ENCODE measurements at places on chromosomes 6 and 20. TPM values are rescaled to one million over a fixed set of nuclear protein-coding genes. Genes with fewer than 3 reads are reported as not detected.

DNA sequence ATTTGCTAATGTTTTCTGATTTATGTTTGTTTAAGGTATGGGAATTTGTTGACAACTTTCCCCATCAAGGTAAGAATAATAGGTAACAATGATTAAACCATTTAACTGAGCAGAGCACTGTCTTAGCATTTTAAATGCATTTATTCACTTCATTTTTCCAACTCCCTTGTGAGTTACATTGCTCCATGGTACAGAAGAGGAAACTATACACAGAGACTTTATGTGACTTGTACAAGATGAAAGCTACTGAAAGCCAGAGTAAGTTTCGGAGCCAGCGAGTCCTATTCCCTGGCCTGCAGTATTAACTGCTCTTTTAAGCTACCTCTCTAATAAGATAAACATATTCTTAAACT lies 708.8 kb downstream of the HDGFL1 start:
- H3K4me1 ChIP-seq = no peaks in the 10 kb centered on the region
- no peak overlapping the region for H3K27ac ChIP-seq
- no peak for DNase-seq
- no peak overlapping the region for H3K4me3 ChIP-seq
- H3K36me3 ChIP-seq = no peaks in the 10 kb centered on the region
- no peaks in the 10 kb centered on the region for H3K27me3 ChIP-seq

DNA sequence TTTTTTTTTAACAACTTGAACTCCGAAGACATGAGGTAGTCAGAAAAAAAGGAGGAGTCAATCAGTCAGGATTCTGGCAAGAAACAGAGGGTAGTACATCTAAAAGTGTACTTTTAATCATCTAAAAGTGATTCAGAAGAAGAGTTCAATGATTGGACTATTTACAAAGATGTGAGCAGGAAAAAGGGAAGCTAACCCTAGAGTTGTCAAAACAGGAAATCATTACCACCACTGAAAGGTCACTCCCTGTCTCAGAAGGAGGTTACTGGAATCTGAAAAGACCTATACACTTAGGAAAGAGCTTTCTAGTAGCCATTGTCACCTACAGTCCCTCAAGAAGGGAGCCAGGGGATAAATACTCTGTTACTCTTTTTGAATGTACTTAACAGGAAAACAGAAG lies 16.7 kb upstream of the LMBRD1 start:
- no peak overlapping the region for H3K4me3 ChIP-seq
- DNase-seq = no peak
- no peaks in the 10 kb centered on the region for H3K4me1 ChIP-seq
- H3K36me3 ChIP-seq = no peaks in the 10 kb centered on the region

DNA sequence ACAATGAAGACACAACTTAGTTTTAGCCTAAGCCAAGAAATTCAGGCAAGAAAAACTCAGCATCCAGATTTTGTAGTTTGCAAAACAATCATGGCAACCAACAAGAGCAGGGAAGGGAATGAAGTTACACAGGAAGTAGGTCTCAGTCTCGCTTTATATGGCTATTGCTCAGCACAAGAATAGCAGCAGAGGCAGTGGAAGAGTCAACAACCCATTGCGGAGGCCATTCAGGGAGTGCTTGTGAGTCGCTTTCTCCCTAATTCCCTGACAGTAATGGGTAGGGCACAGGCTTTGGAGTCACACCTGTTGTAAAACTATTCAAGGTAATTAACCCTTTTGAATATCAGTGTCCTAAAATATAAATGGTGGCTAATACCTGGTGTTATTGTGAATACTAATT lies 238.5 kb downstream of the HDGFL1 start:
- H3K27ac ChIP-seq = no peak overlapping the region
- no peak overlapping the region for H3K4me3 ChIP-seq
- no peaks in the 10 kb centered on the region for H3K4me1 ChIP-seq

DNA sequence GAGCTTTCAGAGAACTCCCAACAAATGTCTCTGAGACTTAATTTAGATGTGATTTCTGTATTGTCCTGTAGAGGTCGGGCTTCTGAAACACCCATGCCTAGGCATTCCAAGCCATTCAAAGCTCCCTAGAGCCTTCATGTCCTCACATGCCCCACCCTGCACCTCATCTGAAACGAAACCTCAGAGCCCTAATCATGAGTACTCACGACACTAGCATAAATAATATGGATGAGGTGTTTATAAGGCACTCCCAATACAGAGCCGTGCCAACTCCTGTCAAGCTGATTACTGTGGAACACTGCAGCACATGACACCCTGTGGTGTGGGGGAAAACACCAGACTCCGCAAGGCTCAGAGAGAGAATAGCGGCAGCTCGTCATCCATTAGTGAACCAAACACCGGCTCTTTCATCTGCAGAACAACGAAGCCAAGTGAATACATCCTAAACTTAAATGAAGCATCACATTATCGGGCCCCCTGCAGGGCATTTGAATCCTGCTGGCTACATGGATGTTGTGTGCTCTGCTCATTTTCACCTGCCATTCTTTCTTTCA lies 83.8 kb downstream of the FNDC1 start:
- H3K27me3 ChIP-seq = no peaks in the 10 kb centered on the region
- no peak overlapping the region for H3K4me3 ChIP-seq
- H3K27ac ChIP-seq = no peak overlapping the region
- peaks cover 4% of the 10 kb centered on the region for H3K4me1 ChIP-seq
- H3K36me3 ChIP-seq = no peaks in the 10 kb centered on the region

GRCh38 chr6:22025468-22026163 lies 271.2 kb downstream of the PRL start:
- H3K27ac ChIP-seq = peak overlapping the region; percentile 49
- H3K4me1 ChIP-seq = peaks cover 32% of the 10 kb centered on the region
- H3K36me3 ChIP-seq = no peaks in the 10 kb centered on the region
- H3K4me3 ChIP-seq = no peak overlapping the region
- no peaks in the 10 kb centered on the region for H3K27me3 ChIP-seq
- DNase-seq = no peak

GRCh38 chr6:26156850-26157250 lies 69.6 kb downstream of the HFE start:
- H3K4me3 ChIP-seq = peak overlapping the region; percentile 91
- H3K4me1 ChIP-seq = peaks cover 39% of the 10 kb centered on the region
- DNase-seq = peak; percentile 77
- no peaks in the 10 kb centered on the region for H3K36me3 ChIP-seq

GRCh38 chr6:35427851-35428321 lies 24.3 kb upstream of the FANCE start:
- H3K4me1 ChIP-seq = no peaks in the 10 kb centered on the region
- no peak for DNase-seq
- H3K27ac ChIP-seq = no peak overlapping the region
- no peaks in the 10 kb centered on the region for H3K27me3 ChIP-seq
- peaks cover 13% of the 10 kb centered on the region for H3K36me3 ChIP-seq
- no peak overlapping the region for H3K4me3 ChIP-seq

- H3K27me3 ChIP-seq = no peaks in the 10 kb centered on the region
- H3K4me3 ChIP-seq = no peak overlapping the region
- H3K36me3 ChIP-seq = no peaks in the 10 kb centered on the region
- DNase-seq = no peak
- peak overlapping the region; percentile 30 for H3K27ac ChIP-seq
Measured at GRCh38 chr20:58084566-58084965, 143.9 kb downstream of the ANKRD60 start.

The PDYN gene
- not detected for total RNA-seq

The CCN6 gene
- total RNA-seq = not detected

The MBOAT1 gene
- 85.3 TPM for total RNA-seq

Data from transverse colon (tissue), 4 donors.